ENCODE measurements at places on chromosomes 3 and 15.

- DNase-seq: no peak
Measured at GRCh38 chr15:40796041-40796440, 10.8 kb upstream of the ZFYVE19 start.

- no peak for DNase-seq
Measured at GRCh38 chr15:82751308-82751707, 41.6 kb upstream of the AP3B2 start.

DNA sequence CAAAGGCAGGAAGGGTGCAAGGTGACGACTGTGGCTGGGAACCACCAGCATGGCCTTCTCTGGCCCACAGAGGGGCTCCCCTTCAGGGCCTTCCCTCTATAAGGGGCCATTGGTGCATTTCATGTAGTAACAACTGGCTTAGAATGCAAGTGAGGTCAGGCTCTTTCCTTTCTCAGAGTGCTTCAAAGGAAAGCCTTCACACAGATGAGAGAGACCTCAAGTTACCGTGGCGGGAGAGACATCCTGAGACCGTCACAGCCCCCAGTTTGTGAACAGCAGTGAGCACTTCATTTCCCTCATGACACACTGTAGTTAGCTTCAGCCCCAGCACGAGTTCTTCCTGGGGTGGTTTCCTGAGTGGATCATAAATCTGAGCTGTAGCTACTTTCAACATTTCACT, 96.6 kb upstream of the LIMD1 start:
- no peak for DNase-seq

- no peak for DNase-seq
Measured at GRCh38 chr3:12999147-13000140, 73.8 kb downstream of the IQSEC1 start.

GRCh38 chr3:155370764-155371503, 77.5 kb upstream of the STRIT1 start:
- no peak for DNase-seq

GRCh38 chr3:108096532-108097321, 5.9 kb upstream of the CD47 start:
- DNase-seq: no peak

DNA sequence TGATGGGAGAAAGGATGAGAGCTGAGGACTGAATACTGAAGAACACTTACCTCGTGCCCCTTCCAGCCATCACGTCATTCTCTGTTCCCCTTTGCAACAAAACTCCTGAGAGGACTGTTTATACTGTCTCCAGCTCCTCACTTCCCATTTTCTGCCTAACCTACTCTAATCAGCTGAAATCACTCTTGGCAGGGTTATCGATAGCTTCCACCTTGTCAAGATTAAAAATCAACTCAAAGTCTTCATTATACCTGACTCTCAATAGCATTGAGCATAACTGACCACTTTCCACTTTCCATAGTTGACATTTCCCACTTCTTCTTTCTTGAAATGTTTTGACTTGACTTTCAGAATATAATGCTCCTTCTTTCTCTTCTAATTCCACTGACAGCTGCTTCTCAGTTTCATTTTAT, 4.3 kb downstream of the BTBD1 start:
- DNase-seq: no peak

- no peak for DNase-seq
Measured at GRCh38 chr3:151555523-151555922, 94.7 kb upstream of the IGSF10 start.

- DNase-seq: no peak
Measured at GRCh38 chr3:79661896-79662295, 105.9 kb downstream of the ROBO1 start.

DNA sequence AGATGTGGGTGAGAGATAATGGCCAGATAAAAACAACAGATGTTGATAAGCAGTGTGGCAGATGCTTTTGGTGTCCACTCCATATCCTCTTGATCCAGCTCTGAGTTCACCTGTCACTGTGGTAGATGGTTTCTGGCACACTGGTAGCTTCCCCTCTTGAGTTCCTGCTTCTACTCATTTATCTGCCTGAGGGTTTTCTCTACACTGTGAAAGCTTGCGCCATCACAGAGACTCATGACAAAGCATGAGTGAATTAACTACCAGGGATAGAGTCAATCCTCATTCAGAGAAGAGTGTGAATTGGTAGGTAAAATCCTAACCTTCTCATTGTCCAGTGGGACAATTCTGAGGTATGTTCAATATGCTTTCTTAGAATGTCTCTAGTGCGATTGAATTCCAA, 50.0 kb upstream of the ARHGEF26 start:
- no peak for DNase-seq

DNA sequence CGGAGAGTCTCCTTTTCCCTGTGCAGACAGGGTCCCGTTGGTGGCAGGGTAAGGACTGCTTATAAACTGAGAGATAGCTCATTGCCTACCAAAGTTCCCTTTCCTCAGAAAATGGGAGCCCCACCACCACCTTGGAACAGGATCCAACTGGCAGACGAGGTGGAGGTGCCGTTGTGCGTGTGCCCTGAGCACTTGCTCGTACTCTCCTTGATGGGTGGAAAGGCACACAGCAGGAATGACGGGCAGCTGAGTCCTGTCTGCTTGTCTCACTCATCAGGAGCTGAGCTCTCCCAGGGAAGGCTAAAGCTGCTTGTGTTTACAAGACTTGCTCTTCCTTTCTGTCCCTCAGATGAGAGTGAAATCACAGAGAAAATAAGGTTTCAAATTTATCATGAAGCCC, 60.7 kb downstream of the B3GNT5 start:
- no peak for DNase-seq

DNA sequence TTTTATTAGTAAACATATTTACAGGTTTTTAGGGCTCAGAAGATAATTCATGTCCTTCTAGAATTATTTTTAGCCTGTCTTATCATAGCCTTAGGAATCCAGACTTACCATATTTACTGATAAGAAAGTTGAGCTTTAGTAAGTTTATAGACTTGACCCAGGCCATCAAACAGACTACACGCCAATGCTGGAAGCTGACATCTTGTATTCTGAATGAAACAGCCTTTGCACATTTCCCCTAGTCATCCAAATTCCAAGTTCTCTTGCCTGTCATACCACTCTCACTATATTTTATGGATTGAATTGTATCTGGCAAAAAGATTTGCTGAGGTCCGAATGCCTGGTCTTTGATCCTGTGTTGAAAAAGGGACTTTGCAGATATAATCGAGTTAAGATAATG, 58.6 kb downstream of the DRD3 start:
- no peak for DNase-seq

DNA sequence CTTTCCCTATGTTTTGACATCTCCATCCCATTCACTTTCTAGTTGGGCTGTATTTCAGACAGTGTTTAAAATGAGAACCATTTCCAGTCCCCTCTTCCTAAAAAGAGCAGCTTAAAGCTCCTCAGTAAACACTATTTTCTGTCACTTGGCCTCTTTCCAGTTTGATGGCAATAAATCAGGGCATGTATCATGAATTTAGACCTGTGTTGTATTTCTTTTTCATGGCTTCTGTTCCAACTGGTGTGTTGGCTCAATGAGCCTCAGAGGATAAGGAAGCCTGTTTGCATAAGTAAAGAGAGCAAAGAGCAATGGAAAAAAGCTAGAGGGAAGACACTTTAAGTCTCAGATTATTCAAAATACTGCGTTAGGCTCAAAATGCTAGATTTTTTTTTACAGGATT, 7.2 kb downstream of the CCDC80 start:
- no peak for DNase-seq

DNA sequence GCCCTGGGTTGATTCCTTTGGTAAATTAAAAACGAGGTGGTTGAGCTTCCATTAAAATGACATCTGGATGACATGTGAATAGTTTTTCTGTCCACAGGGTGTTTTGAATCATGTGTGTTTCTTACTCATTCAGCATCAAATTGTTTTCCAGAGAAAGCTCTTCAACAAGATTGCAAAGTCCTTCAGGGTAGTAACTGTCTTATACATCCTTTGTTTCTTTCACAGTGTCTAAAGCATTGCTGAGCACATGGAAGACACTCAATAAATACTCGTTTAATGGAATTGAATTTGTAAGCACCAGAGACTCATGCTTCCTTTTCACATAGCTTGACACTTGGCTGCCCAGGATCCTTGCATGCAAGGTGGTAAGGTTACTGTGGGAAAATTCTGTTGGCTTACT, 223.1 kb upstream of the CNTN6 start:
- DNase-seq: no peak

- no peak for DNase-seq
Measured at GRCh38 chr15:52734329-52734728, 55.1 kb upstream of the ATOSA start.

DNA sequence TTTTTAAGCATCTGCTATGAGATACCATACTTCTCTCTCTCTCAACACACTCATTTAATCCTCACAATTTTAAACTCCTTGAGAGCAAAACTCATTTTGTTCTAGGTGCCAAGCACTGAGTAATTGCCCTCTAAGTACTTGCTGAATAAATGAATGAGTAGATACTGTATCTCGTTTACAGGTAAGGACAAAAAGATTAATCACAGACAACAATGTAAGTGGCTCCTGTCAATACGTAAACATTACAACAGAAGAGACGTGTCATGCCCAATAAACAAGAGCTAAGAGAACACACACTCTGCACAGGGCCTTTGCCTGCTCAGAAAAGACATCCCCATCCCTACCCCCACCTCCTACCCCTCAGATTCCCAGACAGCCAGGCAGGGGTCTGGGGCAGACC, 59.8 kb downstream of the CHSY1 start:
- DNase-seq: no peak

GRCh38 chr3:69403454-69403853, 17.6 kb upstream of the FRMD4B start:
- no peak for DNase-seq

GRCh38 chr15:29434280-29434679, 164.7 kb upstream of the NSMCE3 start:
- no peak for DNase-seq

- DNase-seq: no peak
Measured at GRCh38 chr3:181383760-181384159, 328.0 kb upstream of the SOX2 start.

GRCh38 chr3:32913790-32914446, 37.5 kb upstream of the CCR4 start:
- no peak for DNase-seq
